Eye (tissue), 1 donor: ENCODE measurements at places on chromosomes 5 and 9.

- no peak for DNase-seq
Observed at GRCh38 chr9:105912863-105913516, 218.6 kb downstream of the TMEM38B start.

DNA sequence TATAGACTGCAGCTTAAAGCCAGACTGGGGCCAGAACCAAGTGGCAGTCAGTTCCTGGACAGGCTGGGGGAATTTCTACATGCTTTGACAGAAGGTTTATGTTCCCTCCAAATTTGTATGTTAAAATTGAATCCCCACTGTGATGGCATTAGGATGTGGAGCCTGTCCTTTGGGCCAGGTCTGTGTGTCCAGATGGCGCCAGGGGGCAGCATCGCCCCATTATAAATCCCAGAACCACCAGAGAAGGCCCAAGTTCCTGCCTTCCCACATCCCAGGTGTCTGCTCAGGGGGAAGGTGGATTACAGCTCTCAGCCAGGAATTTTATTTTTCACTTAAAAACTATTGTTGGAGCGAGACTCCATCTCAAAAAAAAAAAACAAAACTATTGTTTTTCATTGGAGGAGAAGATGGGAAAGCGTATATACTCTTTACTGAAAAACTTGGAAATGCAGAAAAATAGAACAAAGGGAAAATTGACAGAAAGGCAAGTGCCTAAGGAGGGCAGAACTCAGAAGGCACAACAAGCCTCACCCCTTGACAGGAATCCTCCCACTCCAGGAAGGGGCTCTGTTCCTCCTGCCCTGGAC, 5.0 kb downstream of the IL3 start:
- peak; percentile 76 for DNase-seq

GRCh38 chr9:6128030-6128429, 87.6 kb upstream of the IL33 start:
- DNase-seq: no peak

- no peak for DNase-seq
Observed at GRCh38 chr5:176904276-176904675, 5.1 kb upstream of the HK3 start.

GRCh38 chr5:78162253-78162862, 132.1 kb downstream of the AP3B1 start:
- DNase-seq: peak; percentile 56

- DNase-seq: peak; percentile 35
Observed at GRCh38 chr5:116577064-116577788, 2.6 kb upstream of the SEMA6A start.

GRCh38 chr5:41722359-41722950, 147.8 kb downstream of the OXCT1 start:
- DNase-seq: no peak

GRCh38 chr9:116361547-116361946, 208.0 kb downstream of the PAPPA start:
- DNase-seq: peak; percentile 59
